WERI-Rb-1 (cell line): ENCODE measurements at places on chromosomes 5 and 9.

DNA sequence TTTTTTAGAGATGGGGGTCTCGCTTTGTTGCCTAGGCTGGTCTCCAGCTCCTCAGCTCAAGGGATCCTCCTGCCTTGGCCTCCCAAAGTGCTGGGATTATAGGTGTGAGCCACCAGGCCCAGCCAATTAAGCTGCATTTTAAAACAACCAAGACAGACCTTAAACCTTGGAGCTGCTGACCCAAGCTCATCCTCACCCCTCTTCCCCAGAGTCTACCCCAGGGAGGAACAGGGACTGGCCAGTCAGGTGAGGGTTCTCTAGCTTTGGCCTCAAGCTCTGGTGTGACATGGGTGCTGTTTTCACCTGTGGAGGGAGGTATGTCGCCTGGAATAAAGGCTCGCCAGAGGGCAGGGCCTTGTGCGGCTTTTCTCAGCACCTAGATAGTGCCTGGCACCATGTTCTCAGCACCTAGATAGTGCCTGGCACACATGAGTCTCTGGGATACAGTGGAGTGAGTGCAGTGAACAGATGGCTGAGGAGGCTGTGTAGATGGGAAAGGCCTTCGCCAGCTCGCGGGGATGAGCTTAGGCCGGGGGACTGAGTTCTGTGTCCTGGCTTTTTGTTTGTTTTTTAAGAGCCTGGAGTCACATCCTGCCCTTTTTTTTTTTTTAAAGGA lies 7.4 kb downstream of the CDK9 start:
- peak; percentile 79 for DNase-seq

DNA sequence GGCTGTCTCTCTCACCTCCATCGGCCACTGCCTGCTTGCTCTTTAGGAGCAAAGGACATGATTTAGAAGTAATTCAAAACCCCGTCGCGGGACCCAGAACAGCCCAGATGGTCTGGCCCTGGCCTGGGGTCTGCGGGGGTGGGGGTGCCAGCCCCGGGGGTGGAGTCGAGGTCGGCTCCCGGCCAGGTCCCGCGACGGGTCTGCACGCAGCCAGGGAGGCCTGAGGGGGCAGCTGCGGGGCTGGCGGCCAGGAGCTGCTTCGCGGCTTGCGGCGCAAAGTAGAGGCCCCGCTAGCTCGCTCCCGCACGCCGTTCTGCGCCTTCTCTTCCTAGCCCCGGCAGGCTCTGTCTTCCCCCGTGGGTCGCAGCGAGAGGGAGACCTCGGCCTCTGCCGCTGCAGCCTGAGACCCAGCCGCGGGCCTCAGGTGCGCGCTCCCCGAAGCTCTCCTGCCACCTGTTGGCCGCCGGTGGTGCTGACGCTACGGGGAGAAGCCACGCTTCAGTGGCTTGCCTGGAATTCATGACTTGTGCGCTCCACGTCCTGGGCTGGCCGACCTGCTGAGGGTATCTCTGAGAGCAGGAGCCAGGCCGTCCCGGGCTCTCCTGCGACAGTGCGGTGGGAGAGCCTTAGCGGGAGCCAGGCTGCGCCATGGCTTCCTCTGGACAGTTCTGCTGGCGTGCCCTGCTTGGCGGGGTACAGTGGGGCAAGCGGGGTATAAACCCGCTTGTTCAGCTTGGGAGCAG lies 157.2 kb upstream of the PITX1 start:
- DNase-seq: peak; percentile 93

GRCh38 chr5:16673241-16674201 lies 56.7 kb upstream of the RETREG1 start:
- no peak for DNase-seq

- DNase-seq: no peak
Measured at GRCh38 chr5:63820577-63820976, 141.7 kb downstream of the HTR1A start.

DNA sequence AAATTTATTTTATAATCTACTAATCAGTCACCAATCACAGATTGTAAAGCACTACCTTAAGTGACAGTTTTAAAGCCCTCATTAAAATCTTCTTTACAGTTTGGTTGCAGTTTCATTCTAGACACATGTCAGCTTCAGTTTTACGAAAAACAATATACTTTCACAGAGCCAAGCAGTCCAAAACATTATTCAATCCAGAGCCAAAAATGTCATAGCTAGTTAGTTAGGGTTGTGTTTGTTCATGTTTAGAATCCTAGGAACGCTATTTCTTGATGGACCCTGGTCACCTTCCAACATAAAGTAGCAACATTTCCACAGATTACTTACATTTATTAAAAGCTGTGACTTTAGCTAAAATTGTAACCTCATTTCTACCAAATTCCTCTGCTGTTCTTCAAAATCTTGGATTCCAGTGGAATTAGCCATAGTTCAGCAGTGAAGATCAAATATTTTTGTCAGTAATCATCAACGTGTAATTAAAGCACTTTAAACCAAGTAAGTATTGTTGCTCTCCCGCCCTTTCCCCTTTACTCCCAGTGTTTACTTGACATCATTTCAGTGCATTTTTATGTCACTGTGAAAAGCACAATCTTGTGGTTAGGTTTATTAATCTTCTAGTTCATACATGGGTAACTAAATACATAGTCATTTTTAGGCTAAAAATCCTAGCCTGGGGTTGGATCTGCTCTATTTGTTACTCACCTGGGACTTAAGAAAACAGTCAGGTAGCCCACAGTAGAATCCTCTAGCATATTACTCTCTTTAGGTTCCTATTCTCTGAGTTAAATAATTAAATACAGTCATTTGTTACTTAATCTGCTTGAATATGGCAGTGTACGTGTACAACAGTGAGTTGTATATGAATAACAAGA lies 74.3 kb downstream of the NIPBL start:
- no peak for DNase-seq

DNA sequence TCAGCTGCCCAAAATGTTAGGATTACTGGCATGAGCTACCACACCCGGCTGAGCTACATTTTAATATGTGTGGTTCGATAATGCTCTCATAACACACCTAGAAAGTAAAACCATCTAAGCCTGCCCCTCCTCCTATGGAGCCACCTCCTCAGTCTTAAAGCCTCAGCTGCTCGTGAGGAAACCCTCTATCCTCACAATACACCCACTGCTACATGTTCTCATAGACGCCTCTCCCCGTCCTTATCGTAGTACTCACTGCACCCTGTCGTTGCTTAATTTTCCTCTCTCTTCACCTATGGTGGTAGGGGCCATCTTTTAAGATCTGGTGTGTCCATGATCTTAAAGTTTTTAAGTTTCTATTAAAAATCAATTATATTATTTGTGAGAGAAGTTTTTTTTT lies 72.9 kb downstream of the RCL1 start:
- no peak for DNase-seq

GRCh38 chr9:115978659-115979096 lies 174.9 kb upstream of the PAPPA start:
- DNase-seq: no peak

- no peak for DNase-seq
Measured at GRCh38 chr5:56669534-56670483, 145.5 kb upstream of the MAP3K1 start.

- DNase-seq: no peak
Measured at GRCh38 chr9:89428901-89429890, 68.7 kb downstream of the SEMA4D start.

DNA sequence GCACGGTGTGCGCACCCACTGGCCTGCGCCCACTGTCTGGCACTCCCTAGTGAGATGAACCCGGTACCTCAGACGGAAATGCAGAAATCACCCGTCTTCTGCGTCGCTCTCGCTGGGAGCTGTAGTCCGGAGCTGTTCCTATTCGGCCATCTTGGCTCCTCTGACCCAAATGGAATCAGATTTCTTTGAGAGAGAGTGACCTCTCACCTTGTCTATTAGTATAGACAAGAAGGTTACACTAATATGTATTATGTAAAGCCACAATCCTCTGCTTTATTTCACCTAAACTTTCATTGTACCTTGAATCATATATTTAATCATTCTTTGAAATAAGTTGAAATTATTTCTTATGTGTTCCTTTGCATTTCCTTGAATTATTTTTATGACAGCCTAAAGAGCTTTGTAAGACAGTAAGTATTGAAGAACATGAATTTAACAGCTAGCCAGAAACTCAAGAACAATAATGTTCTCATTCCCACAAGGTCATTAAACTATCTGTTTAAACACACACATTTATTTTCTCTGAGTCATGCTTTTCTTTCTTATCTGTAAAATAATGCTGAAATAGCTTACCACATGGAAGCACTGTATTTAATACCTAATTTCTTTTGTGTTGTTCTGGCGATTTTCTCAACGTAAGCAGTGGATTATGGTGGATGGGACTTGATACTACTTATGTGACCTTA lies 91.8 kb upstream of the DMRTA1 start:
- DNase-seq: no peak

GRCh38 chr5:57676222-57677098 lies 193.8 kb upstream of the ACTBL2 start:
- no peak for DNase-seq

- DNase-seq: no peak
Measured at GRCh38 chr5:7851617-7852289, 820 bp upstream of the CFAP90 start.

GRCh38 chr9:72984991-72985390 lies 32.1 kb upstream of the ALDH1A1 start:
- no peak for DNase-seq

DNA sequence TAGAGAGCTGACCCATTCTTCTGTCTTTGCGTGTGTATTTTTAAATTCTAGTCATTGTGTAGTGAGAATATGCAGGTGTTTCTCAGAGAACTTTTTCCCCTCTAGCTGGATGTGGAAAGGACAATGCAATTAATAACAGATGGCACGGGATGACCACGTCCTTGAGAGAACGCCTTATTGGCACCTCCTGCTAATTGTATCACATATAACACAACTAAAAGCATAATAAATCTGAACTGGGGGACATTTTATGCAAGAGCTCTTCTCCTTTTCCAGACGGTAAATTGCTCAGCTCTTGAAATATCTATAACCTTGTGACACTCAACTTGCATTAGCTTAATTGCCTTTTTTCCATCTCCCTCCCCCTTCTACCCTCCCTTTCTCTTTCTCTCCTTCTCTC lies 62.9 kb upstream of the IZUMO3 start:
- no peak for DNase-seq

- DNase-seq: no peak
Measured at GRCh38 chr5:80705216-80705769, 50.5 kb upstream of the DHFR start.
